ENCODE measurements at places on chromosomes 13 and 19. TPM values are rescaled to one million over a fixed set of nuclear protein-coding genes. Genes with fewer than 3 reads are reported as not detected.
A peak's percentile ranks its signal among the peaks of the same experiment; 100 is the strongest.

- no peaks in the 10 kb centered on the region for H3K4me1 ChIP-seq
- no peak overlapping the region for H3K27ac ChIP-seq
- no peak overlapping the region for H3K4me3 ChIP-seq
- H3K27me3 ChIP-seq: no peaks in the 10 kb centered on the region
- DNase-seq: peak; percentile 43
These were observed 198.4 kb downstream of the NDFIP2 start for GRCh38 chr13:79679334-79679733.

DNA sequence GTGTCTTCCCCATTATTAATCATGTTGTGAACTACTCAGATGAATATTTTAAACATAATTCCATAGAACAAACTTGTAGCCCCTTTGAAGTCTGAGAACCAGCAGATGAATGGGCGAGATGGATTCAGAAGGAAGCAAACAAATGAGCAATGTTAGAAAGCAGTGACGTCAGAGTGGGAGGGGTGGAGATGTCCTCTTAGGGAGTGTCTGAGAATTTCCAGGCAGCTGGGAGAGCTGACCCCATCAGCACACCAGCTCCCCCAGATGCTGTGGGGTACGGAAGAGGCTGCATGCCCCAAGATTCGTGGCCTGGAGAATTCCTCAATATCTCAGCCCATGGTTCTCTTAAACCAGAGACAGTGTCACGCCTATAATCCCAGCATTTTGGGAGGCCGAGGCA, 68.6 kb downstream of the DPF1 start:
- DNase-seq: no peak
- H3K4me1 ChIP-seq: no peaks in the 10 kb centered on the region
- no peaks in the 10 kb centered on the region for H3K27me3 ChIP-seq
- H3K27ac ChIP-seq: no peak overlapping the region
- H3K4me3 ChIP-seq: no peak overlapping the region
- peaks cover 15% of the 10 kb centered on the region for H3K36me3 ChIP-seq

GRCh38 chr13:108780706-108781105, 151.3 kb downstream of the MYO16 start:
- no peak overlapping the region for H3K4me3 ChIP-seq
- H3K4me1 ChIP-seq: no peaks in the 10 kb centered on the region

GRCh38 chr19:32296694-32297093, 48.7 kb upstream of the ZNF507 start:
- H3K27me3 ChIP-seq: peaks cover 5% of the 10 kb centered on the region
- no peaks in the 10 kb centered on the region for H3K36me3 ChIP-seq
- no peak overlapping the region for H3K27ac ChIP-seq
- no peak for DNase-seq
- H3K4me3 ChIP-seq: no peak overlapping the region

- no peak overlapping the region for H3K27ac ChIP-seq
- no peak overlapping the region for H3K4me3 ChIP-seq
- DNase-seq: no peak
- peaks cover 8% of the 10 kb centered on the region for H3K4me1 ChIP-seq
These were observed 11.6 kb upstream of the CEACAM3 start for GRCh38 chr19:41784743-41785142.

DNA sequence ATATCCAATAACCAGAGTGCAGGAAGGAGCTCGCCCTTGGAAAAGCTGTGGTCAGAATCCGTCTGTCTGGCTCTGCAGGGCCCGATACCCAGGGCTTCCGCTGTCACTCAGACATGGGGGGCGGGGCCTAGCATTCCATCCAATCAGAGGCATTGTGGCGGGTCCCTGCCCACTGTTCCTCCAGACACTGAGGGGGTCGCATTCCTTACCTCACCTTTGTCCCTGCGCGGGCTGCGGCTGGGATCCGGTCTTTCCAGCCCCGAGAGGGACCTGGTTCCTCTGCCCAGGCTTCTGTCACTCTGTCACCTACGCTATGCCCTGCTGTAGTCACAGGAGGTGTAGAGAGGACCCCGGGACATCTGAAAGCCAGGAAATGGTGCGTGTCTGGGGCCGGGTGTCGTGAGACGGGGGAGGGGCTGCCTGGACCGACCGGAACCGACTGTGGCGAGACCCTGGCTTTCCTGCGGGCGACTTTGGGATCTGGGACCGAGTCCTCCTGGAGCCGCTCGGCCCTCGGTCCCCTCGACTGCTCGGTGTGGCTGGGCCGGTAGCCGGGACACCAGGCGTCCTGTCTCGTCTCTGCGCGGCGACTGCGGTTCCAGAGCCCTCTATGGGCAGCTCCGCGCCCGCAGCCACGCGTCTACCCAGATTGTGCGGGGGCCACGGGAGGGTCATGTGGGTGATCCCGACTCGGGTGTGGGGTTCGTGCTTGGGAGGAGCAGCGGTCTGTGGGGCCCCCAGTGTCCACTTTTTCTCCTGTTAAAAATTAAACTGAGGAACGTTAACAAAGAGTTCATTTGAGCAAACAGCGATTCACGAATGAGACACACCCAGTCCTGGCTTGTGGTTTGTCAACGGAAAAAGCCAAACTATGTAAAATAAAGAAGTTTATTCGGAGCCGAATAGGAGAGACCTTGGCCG, at the start of gene ZNF69:
ZNF69 (plus strand) TSS at position 172 of the 921 bp plus-strand sequence; CDS start at position 314, 142 bp downstream.
- H3K36me3 ChIP-seq: no peaks in the 10 kb centered on the region
- H3K4me1 ChIP-seq: peaks cover 17% of the 10 kb centered on the region
- H3K4me3 ChIP-seq: peak within 1 kb of the TSS; percentile 76
- peak within 1 kb of the TSS; percentile 19 for H3K27ac ChIP-seq
- no peaks in the 10 kb centered on the region for H3K27me3 ChIP-seq

- DNase-seq: peak; percentile 52
- H3K4me1 ChIP-seq: peaks cover 4% of the 10 kb centered on the region
- H3K27ac ChIP-seq: no peak overlapping the region
- no peak overlapping the region for H3K4me3 ChIP-seq
- no peaks in the 10 kb centered on the region for H3K36me3 ChIP-seq
These were observed 24.5 kb downstream of the CFAP97D2 start for GRCh38 chr13:114203536-114203935.

DNA sequence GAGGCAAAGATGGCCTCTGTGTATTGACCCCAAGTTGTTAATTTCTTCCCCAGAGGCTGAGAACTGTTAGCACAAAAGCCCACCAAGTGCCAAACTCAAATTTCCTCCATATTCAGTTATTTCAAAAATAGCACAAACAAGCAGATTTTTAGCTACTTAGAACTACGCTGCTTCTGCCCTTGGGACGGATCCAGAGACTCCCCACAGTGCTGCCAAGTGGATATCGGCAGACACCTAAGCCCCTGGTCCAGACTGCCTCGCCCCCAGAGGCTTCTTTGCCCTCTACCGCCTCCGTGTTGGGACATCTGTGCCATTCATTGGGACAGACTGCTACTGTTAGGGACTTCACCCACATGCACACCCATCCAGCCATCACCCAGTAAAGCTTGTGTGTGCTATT, 188.3 kb downstream of the POSTN start:
- H3K27me3 ChIP-seq: no peaks in the 10 kb centered on the region
- no peaks in the 10 kb centered on the region for H3K4me1 ChIP-seq
- no peak overlapping the region for H3K4me3 ChIP-seq
- H3K36me3 ChIP-seq: no peaks in the 10 kb centered on the region
- no peak for DNase-seq
- no peak overlapping the region for H3K27ac ChIP-seq

GRCh38 chr19:55697069-55697440, 22.0 kb downstream of the EPN1 start:
- no peaks in the 10 kb centered on the region for H3K27me3 ChIP-seq
- no peak for DNase-seq
- H3K4me1 ChIP-seq: no peaks in the 10 kb centered on the region
- H3K4me3 ChIP-seq: no peak overlapping the region
- H3K27ac ChIP-seq: no peak overlapping the region

GRCh38 chr13:52092087-52092486, 36.8 kb downstream of the NEK5 start:
- no peaks in the 10 kb centered on the region for H3K36me3 ChIP-seq
- no peaks in the 10 kb centered on the region for H3K27me3 ChIP-seq
- H3K4me1 ChIP-seq: no peaks in the 10 kb centered on the region

DNA sequence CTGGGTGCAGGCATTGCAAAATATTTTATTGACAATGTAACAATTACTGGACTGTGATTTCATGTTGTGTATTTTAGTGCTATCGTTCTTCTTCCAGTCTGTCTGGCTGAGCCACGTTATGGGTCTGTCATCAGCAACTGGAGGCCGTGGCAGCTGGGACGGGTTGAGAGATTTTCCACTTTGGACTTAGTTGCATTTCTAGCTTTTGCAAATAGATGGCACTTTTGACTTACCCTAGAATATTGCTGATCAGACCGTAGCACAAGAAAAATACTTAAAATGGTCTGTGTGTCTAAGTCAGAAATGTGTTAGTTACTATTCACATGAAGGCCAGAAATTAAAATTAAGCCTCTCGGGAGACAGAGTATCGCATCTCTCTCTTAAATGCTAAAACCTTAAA, 211.1 kb downstream of the TEX29 start:
- H3K4me1 ChIP-seq: no peaks in the 10 kb centered on the region
- no peak for DNase-seq
- H3K27ac ChIP-seq: no peak overlapping the region
- no peaks in the 10 kb centered on the region for H3K36me3 ChIP-seq

- H3K36me3 ChIP-seq: no peaks in the 10 kb centered on the region
- no peak for DNase-seq
- no peaks in the 10 kb centered on the region for H3K27me3 ChIP-seq
- H3K4me1 ChIP-seq: no peaks in the 10 kb centered on the region
- H3K27ac ChIP-seq: no peak overlapping the region
- H3K4me3 ChIP-seq: no peak overlapping the region
These were observed 339.9 kb downstream of the SLC7A1 start for GRCh38 chr13:29255567-29255966.

DNA sequence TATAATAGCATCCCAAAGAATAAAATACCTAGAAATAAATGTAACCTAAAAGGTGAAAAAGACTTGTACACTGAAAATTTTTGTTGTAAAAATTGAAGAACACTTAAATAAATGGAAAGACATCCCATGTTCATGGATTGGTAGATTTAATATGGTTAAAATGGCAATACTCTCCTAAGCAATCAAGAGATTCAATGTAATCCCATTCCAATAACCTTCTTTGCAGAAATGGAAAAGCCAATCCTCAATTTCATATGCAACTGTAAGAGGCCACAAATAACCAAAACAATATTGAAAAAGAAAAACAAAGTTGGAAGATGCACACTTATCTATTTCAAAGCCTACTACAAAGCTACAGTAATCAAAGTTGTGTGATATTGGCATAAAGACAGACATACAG, 17.7 kb downstream of the DZIP1 start:
- H3K27ac ChIP-seq: no peak overlapping the region
- no peaks in the 10 kb centered on the region for H3K4me1 ChIP-seq
- peaks cover 13% of the 10 kb centered on the region for H3K27me3 ChIP-seq
- H3K4me3 ChIP-seq: no peak overlapping the region
- no peaks in the 10 kb centered on the region for H3K36me3 ChIP-seq

GRCh38 chr13:100808330-100809128, 133.9 kb upstream of the TMTC4 start:
- H3K4me3 ChIP-seq: no peak overlapping the region
- no peak overlapping the region for H3K27ac ChIP-seq
- no peaks in the 10 kb centered on the region for H3K36me3 ChIP-seq
- DNase-seq: no peak
- H3K27me3 ChIP-seq: no peaks in the 10 kb centered on the region

- H3K27ac ChIP-seq: peak overlapping the region; percentile 67
- H3K4me1 ChIP-seq: peaks cover 21% of the 10 kb centered on the region
- H3K27me3 ChIP-seq: no peaks in the 10 kb centered on the region
- peak; percentile 58 for DNase-seq
- peaks cover 5% of the 10 kb centered on the region for H3K36me3 ChIP-seq
These were observed 685 bp downstream of the TCF3 start for GRCh38 chr19:1651568-1652291.

GRCh38 chr13:47112205-47112902, 215.5 kb upstream of the HTR2A start:
- H3K36me3 ChIP-seq: no peaks in the 10 kb centered on the region
- no peaks in the 10 kb centered on the region for H3K27me3 ChIP-seq
- no peaks in the 10 kb centered on the region for H3K4me1 ChIP-seq
- no peak overlapping the region for H3K27ac ChIP-seq
- DNase-seq: no peak

GRCh38 chr19:40954573-40954972, 36.5 kb upstream of the CYP2B6 start:
- DNase-seq: no peak
- H3K4me1 ChIP-seq: no peaks in the 10 kb centered on the region
- H3K36me3 ChIP-seq: no peaks in the 10 kb centered on the region
- H3K27me3 ChIP-seq: peaks cover 2% of the 10 kb centered on the region
- no peak overlapping the region for H3K4me3 ChIP-seq

- no peak overlapping the region for H3K27ac ChIP-seq
- DNase-seq: no peak
- H3K36me3 ChIP-seq: no peaks in the 10 kb centered on the region
- no peaks in the 10 kb centered on the region for H3K27me3 ChIP-seq
These were observed 14.4 kb downstream of the COMP start for GRCh38 chr19:18776736-18777135.

DNA sequence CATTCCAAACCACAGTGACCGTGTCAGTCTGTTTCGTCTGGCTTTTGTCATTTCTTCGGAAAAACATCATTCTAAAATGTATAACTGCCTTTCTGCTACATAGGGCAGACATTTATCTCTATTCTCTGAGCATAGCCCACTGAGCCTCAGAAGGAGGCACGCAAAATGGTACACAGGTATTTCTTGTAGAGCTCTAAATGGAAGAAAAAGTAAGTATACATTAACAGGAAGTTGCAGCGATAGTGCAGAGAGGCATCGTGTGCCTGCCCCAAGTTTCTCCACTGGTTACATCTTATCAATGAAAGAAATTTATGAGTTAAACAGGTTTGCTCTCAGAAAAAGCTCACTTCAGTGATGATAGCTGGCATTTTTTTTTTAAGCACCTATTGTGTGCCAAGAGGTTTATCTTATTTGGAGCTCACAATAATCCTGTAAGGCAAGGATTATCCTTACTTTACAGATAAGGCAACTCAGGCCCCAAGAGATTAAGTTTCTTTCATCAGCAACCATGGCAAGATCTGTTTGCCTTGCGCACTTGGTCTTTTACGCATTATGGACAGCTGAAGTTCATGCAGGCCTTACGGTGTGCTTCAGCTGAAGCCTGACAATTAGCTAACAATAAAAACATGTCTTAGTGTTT, 1.2 kb upstream of the RCBTB2 start:
- H3K36me3 ChIP-seq: no peaks in the 10 kb centered on the region
- peaks cover 28% of the 10 kb centered on the region for H3K4me1 ChIP-seq
- peak; percentile 51 for DNase-seq
- H3K4me3 ChIP-seq: peak overlapping the region; percentile 29
- H3K27me3 ChIP-seq: no peaks in the 10 kb centered on the region
- H3K27ac ChIP-seq: peak overlapping the region; percentile 95

GRCh38 chr13:30164146-30164545, 143.2 kb downstream of the KATNAL1 start:
- DNase-seq: no peak
- no peak overlapping the region for H3K27ac ChIP-seq
- H3K4me1 ChIP-seq: no peaks in the 10 kb centered on the region
- H3K27me3 ChIP-seq: no peaks in the 10 kb centered on the region
- no peaks in the 10 kb centered on the region for H3K36me3 ChIP-seq

- no peaks in the 10 kb centered on the region for H3K4me1 ChIP-seq
- H3K36me3 ChIP-seq: no peaks in the 10 kb centered on the region
- H3K27me3 ChIP-seq: peaks cover 6% of the 10 kb centered on the region
- no peak for DNase-seq
- no peak within 1 kb of the TSS for H3K27ac ChIP-seq
- no peak within 1 kb of the TSS for H3K4me3 ChIP-seq
These were observed at the start of gene PLK5 for GRCh38 chr19:1523412-1524286. Gene PLK5, plus strand, starts transcription at chr19:1524077. Its CDS starts 2,920 bp downstream, at chr19:1526997.

WTIP gene
- polyA plus RNA-seq: not detected

IL11 gene
- not detected for polyA plus RNA-seq

PALM gene
- not detected for polyA plus RNA-seq

PDX1 gene
- polyA plus RNA-seq: not detected

MIA gene
- not detected for polyA plus RNA-seq

C1QTNF9B gene
- polyA plus RNA-seq: not detected

CDX2 gene
- not detected for polyA plus RNA-seq

PBX4 gene
- polyA plus RNA-seq: 6.1 TPM

U2AF1L4 gene
- polyA plus RNA-seq: 54.4 TPM
